ENCODE measurements at places on chromosomes 7 and 10. TPM values are rescaled to one million over a fixed set of nuclear protein-coding genes. Genes with fewer than 3 reads are reported as not detected.

Gene SEMA3E
- not detected for total RNA-seq

DNA sequence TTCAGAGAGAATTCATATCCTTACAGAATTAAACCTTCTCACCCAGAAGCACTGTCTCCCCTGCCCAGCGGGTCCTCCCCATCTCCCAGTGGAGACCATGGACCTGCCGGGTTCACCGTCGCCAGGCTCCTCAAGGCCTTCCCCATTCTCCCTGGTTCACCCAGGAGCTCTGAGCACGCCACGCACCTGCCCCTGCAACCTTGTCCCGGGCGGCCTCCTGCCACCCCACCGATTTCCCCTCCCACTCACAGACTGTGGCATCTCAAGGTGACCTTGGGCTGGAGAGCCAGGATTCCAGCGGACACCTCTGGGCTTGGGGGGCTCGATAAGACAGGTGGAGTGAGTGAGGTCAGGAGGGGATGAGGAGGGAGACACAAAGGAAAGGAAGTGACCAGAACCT, 135.3 kb downstream of the PTPRN2 start:
- H3K36me3 ChIP-seq: no peaks in the 10 kb centered on the region
- no peaks in the 10 kb centered on the region for H3K27me3 ChIP-seq
- H3K27ac ChIP-seq: no peak overlapping the region
- no peaks in the 10 kb centered on the region for H3K4me1 ChIP-seq
- no peak overlapping the region for H3K4me3 ChIP-seq

GRCh38 chr10:95451150-95451549, 110.0 kb downstream of the SORBS1 start:
- H3K4me3 ChIP-seq: no peak overlapping the region
- no peak for DNase-seq
- peaks cover 3% of the 10 kb centered on the region for H3K27me3 ChIP-seq
- H3K4me1 ChIP-seq: no peaks in the 10 kb centered on the region
- H3K36me3 ChIP-seq: no peaks in the 10 kb centered on the region
- no peak overlapping the region for H3K27ac ChIP-seq

- no peaks in the 10 kb centered on the region for H3K36me3 ChIP-seq
- H3K4me3 ChIP-seq: no peak overlapping the region
- no peak overlapping the region for H3K27ac ChIP-seq
- no peaks in the 10 kb centered on the region for H3K27me3 ChIP-seq
Measured at GRCh38 chr7:120617275-120617674, 240.7 kb downstream of the TSPAN12 start.

- H3K27ac ChIP-seq: no peak overlapping the region
- no peaks in the 10 kb centered on the region for H3K36me3 ChIP-seq
- H3K27me3 ChIP-seq: peaks cover 3% of the 10 kb centered on the region
- no peak overlapping the region for H3K4me3 ChIP-seq
- H3K4me1 ChIP-seq: no peaks in the 10 kb centered on the region
Measured at GRCh38 chr7:32470871-32471270, 19.3 kb downstream of the LSM5 start.

GRCh38 chr10:8044908-8045725, 9.4 kb upstream of the GATA3 start:
- H3K27ac ChIP-seq: no peak overlapping the region
- H3K36me3 ChIP-seq: no peaks in the 10 kb centered on the region
- peak overlapping the region; percentile 64 for H3K4me3 ChIP-seq
- peaks cover 81% of the 10 kb centered on the region for H3K27me3 ChIP-seq

DNA sequence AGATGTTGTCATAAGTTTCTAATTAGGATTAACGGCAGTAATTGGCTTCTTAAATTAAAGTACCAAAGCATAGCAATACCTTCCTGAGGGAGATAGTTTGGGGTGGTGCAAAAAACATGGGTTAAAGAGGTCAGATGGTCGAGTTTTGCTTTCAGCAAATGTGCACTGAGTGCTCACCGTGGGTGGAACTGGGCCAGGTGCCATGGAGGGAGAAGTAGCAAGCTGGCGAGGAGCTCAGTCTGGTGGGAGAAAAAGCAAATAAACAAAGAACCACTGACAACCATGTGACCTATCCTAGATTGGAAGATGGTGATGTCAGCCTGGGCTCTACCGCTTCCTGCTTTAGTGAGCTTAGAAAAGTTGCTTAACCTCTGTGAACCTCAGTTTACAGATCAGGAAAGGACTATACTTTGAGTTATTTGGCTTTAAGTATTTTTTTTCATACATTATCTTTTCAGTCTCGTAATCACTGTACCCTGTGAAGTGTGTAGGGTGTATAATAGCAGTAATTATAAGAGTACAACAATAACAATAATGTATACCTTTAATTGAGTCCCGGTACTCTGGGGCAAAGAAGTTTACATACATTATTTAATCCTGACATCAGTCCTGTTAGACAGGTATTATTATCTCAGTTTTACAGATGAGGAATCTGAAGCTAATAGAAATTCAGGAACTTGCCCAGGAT, 69.0 kb upstream of the PDCD4 start:
- H3K27ac ChIP-seq: peak overlapping the region; percentile 68
- H3K4me1 ChIP-seq: peaks cover 44% of the 10 kb centered on the region
- H3K36me3 ChIP-seq: no peaks in the 10 kb centered on the region
- peak overlapping the region; percentile 11 for H3K4me3 ChIP-seq

DNA sequence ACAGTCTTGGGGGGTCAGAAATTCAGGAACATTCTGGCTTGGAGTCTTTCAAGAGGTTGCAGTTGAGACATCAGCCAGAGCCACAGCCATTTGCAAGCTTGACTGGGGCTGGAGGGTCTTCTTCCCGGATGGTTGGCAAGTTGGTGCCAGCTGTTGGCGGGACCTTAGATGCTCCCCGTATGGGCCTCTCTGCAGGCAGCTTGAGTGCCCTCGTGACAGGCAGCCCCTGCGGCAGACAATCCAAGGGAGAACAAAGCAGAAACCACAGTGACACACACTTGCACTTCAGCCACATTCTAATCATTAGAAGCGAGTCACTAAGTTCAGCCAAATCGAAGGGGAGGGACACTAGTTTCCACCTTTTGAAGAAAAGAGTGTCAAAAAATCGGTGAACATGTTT, 59.4 kb upstream of the MXI1 start:
- no peak overlapping the region for H3K4me3 ChIP-seq
- peaks cover 27% of the 10 kb centered on the region for H3K27me3 ChIP-seq
- H3K4me1 ChIP-seq: peaks cover 4% of the 10 kb centered on the region
- H3K36me3 ChIP-seq: no peaks in the 10 kb centered on the region
- DNase-seq: no peak

GRCh38 chr7:148698007-148698396, 701 bp upstream of the CUL1 start:
- no peaks in the 10 kb centered on the region for H3K27me3 ChIP-seq
- peak overlapping the region; percentile 98 for H3K27ac ChIP-seq
- H3K36me3 ChIP-seq: peaks cover 6% of the 10 kb centered on the region
- peak overlapping the region; percentile 82 for H3K4me3 ChIP-seq
- H3K4me1 ChIP-seq: peaks cover 54% of the 10 kb centered on the region

DNA sequence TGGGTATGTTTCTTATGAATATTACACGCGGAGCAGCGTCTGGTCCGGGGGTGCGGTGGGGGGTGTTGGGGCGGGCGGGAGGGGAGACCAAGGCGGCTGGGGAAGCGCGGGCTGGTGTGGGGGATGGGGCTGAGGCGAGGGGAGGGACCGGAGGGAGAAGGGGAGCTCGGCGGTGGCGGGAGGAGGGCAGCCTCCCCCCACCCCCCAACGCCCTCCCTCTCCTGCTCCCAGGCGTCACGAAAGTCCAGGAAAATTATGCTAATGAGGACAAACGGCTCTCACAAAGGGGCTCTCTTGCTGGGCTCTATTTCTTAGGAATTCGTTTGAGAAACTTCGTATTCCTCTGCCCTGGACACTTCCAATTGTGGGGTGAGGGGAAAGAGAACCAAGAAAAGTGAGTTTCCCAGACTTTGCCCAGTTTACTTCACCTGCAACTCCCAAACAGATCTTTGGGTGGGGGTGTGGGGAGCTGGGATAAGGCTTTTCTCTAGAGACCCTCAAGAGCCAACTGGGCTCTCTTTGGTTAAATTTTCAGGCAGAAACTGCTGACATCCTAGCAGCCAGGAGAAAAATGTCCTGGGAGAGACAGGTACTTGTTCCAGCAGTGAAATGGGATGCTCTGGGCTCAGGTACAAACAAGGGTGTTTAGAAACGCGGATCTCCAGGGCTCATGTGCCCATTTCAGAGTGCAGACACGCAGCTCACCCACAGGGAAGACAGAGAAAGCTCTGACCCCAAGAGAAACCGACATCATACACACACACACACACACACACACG, 11.7 kb upstream of the HOXA2 start:
- H3K4me1 ChIP-seq: no peaks in the 10 kb centered on the region
- no peak overlapping the region for H3K27ac ChIP-seq
- DNase-seq: no peak
- no peaks in the 10 kb centered on the region for H3K36me3 ChIP-seq

DNA sequence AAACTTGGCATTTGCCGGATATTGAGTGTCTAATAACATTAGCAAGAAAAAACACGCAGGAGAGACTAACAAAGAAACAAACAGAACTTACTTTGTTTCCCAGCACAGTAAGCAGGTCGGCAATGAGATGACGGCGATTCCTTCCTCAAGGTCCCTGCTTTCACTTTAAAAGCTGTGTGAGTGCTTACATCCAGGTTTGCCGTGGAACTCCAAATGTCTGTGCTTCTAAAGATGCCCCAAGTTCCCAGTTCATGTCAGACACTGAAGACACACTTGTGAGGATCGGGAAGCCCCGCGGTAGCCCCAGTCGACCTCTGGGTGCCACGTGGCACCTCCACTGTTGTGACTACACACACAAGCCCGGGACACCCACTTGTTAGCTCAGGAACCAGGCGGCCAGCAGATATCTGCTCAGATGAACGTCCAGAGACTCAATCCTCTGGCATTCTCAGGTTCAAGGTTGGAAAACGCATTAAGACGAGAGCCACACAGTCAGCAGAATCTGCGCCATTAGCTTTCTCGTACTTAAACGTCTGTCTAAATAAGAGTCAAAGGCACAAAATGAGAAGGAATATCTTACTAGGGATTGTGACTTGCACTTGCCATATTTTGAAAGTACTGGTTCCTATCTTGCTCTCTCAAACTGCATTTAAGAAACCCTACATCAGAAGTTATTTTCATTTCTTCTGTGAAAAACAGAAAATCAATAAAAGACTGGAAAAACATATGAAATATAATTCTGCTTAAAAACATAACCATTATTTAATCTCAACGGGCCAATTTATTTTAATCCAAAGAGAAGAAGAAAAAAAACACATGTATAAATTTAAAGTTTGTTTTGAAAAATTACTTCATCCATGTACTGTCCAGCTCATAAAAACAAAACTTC, 207.6 kb upstream of the KLF14 start:
- peak overlapping the region; percentile 66 for H3K4me3 ChIP-seq
- peak overlapping the region; percentile 87 for H3K27ac ChIP-seq
- no peaks in the 10 kb centered on the region for H3K27me3 ChIP-seq
- peaks cover 89% of the 10 kb centered on the region for H3K4me1 ChIP-seq

DNA sequence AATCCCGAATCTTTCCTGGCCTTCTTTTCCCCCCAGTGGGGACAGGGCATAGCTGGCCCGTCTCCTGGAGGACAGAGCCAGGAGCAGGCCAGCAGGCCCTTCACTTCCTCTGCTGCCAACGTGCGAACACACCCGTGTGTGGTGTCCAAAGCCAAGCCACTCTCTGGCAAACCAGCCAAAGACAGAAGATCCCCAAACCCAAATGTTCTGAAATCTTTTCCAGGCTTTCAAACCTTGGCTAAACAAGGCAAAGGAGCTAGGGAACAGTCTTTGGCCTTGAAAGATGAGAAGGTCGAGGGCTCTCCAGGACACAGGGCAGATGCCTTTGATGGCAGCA, 63.0 kb downstream of the PROSER2 start:
- no peak for DNase-seq
- H3K4me3 ChIP-seq: no peak overlapping the region
- no peak overlapping the region for H3K27ac ChIP-seq
- no peaks in the 10 kb centered on the region for H3K27me3 ChIP-seq
- H3K4me1 ChIP-seq: peaks cover 5% of the 10 kb centered on the region
- no peaks in the 10 kb centered on the region for H3K36me3 ChIP-seq

- H3K27ac ChIP-seq: peak overlapping the region; percentile 74
- DNase-seq: peak; percentile 50
- H3K4me3 ChIP-seq: peak overlapping the region; percentile 95
- H3K4me1 ChIP-seq: peaks cover 18% of the 10 kb centered on the region
- H3K27me3 ChIP-seq: peaks cover 30% of the 10 kb centered on the region
Measured at GRCh38 chr7:26863518-26864308, 677 bp downstream of the SKAP2 start.

DNA sequence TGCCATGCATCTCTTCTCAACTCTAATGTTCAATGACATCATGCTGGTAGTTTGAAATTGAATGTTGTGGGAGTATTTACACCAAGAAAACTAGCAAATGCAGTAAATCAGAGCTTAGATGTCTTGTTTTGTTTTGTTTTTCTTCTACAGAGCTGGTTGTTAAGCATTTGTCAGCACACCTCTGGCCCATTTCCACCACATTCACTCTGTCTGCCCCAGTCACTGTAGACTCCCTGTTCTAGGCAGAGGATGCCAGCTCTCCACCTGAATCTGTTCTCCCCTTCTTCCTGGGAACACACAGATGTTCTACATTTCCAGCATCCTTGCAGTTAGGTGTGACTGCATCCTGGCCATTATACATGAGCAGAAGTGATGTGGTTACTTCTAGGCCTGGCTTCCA, 4.1 kb upstream of the ARHGAP22 start:
- peaks cover 3% of the 10 kb centered on the region for H3K4me1 ChIP-seq
- H3K27ac ChIP-seq: no peak overlapping the region
- no peaks in the 10 kb centered on the region for H3K36me3 ChIP-seq

DNA sequence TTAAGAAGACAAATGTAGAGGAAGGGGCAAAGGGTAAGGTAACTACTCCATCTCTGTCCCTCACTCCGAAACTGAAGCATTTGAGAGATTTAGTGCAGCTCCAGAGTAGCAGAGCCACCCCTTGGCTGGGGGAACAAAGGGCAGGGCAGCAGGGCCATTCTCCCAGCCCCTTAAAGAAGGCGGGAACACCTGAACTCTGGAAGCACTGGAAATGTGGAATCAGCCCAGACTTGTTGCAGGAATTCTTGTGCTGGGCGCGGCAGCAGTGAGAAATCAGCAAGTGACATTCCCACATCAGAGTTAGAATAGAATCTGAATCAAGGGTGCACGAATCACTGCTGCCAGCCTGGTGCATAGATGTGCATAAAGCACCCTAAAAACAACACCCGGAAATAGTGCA, 34.4 kb upstream of the GRM8 start:
- no peak for DNase-seq
- peaks cover 5% of the 10 kb centered on the region for H3K27me3 ChIP-seq
- no peaks in the 10 kb centered on the region for H3K36me3 ChIP-seq
- no peaks in the 10 kb centered on the region for H3K4me1 ChIP-seq
- H3K27ac ChIP-seq: no peak overlapping the region

Data from activated CD4-positive, alpha-beta memory T cell treated with anti-CD3 and anti-CD28 coated beads for 36 hours (primary cell).